ENCODE measurements at places on chromosomes 11 and 22.
A peak's percentile ranks its signal among the peaks of the same experiment; 100 is the strongest.

GRCh38 chr11:74849525-74850391 lies 99.1 kb downstream of the XRRA1 start:
- DNase-seq = no peak

DNA sequence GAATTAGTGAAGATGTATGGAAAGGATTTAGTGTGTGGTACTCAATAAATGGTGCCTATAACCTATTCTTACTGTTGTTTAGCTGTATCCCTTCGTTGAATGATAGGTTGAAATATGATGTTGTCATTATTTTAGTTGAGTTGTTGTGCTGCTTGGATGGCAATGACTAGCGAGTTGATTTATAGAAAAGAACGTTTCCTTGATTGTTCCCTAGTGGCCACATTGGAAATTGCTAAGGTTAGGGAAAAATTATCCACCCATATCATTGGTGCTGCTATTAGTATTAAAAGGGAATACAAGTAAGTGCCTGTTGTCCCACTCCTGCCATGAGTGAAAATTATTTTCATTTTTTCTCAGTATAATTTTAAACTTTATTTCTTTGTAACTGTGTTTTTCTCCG lies 14.5 kb downstream of the EMSY start:
- no peak for DNase-seq

DNA sequence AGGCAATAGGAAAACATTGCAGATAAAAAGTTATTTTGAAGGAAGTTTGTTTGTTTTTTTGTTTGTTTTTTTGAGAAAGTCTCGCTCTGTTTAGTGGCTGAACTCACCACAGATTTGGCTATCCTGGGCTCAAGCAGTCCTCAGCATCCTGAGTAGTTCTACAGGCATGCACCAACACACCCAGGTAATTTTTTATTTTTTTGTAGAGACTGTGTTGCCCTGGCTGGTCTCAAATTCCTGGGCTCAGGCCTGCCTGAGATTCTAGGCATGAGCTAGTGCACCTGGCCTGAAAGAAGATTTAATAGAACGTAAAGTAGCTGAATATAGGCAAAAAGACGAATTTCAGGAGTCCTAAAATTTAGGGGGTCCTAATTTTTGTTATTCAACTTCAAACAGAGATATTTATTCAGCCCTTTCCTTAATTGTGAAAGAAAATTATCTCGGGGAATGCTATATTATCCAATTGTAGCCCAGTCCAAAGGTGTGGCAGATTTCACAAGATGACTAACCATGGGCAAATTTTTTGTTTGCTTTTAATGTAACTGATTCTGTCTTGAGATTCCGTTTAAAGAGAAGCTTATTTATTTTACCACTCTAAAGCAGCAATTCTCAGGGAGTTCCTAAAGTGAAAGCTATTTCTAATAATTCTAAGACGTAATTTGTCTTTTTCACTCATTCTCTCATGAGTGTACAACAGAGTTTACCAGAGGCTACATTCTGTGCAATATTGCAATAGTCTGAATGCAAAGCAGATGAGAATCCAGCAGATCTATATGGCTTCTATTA lies 940 bp downstream of the IL18 start:
- DNase-seq = no peak

DNA sequence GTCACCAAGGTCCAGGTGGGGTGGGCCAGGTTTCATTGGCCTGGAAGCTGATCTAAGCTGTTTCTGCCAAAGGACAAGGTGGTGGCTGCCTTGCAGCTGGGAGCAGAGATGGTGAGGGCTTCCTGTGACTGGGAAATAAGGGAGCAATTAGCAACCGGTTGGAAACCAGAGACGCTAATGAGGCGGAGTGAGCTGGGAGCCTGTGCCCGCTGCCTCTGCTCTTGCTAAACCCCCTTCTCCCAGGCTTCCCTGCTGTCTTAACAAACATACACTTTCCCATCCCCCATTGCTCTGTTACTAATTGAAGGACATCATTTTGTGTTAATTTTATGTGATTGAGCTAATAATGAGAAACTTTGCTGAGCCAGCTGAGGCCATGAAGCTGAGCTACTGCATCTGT lies 121.8 kb downstream of the INSC start:
- no peak for DNase-seq

DNA sequence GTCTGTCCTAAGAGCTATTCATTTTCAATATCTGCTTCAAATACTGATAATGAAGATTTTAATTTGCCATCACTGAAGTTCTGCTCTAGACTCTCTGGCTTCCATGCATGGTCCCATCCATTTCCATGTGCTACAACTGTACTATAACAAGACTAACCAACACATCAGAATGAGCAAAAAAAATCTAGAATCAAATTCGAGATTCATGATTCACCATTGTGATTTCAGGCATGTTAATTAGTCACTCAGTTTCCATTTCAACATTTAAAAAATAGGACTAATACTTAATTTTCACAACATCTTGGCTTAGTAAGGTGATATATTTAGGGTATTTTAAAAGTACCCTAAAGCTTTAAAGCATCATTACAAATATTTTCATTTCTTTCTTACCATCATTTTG lies 22.8 kb downstream of the PICALM start:
- DNase-seq = no peak

- DNase-seq = no peak
Observed at GRCh38 chr11:69250186-69251056, 43.5 kb upstream of the MYEOV start.

- DNase-seq = no peak
Observed at GRCh38 chr22:24431309-24432034, 4.1 kb downstream of the ADORA2A start.

DNA sequence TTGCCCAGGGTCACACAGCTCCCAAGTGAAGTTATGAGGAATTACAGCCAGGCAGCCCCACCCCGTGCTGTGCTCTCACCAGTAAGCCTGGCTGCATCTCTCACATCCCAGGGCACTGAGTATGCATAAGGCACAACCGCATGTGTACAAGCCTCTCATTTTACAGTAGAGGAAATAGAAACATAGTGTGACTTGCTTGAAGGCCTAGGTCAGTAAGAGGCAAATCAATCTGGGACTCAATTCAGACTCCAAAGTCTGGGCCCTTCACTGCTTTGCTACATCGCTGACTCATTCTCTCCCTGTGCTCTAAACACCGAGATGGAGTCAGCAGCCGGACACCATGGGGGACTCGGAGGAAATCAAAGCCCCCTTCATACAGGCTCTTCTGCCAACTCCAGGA lies 7.9 kb downstream of the ABTB2 start:
- no peak for DNase-seq

- no peak for DNase-seq
Observed at GRCh38 chr22:20239676-20240446, 28.3 kb downstream of the RTN4R start.

DNA sequence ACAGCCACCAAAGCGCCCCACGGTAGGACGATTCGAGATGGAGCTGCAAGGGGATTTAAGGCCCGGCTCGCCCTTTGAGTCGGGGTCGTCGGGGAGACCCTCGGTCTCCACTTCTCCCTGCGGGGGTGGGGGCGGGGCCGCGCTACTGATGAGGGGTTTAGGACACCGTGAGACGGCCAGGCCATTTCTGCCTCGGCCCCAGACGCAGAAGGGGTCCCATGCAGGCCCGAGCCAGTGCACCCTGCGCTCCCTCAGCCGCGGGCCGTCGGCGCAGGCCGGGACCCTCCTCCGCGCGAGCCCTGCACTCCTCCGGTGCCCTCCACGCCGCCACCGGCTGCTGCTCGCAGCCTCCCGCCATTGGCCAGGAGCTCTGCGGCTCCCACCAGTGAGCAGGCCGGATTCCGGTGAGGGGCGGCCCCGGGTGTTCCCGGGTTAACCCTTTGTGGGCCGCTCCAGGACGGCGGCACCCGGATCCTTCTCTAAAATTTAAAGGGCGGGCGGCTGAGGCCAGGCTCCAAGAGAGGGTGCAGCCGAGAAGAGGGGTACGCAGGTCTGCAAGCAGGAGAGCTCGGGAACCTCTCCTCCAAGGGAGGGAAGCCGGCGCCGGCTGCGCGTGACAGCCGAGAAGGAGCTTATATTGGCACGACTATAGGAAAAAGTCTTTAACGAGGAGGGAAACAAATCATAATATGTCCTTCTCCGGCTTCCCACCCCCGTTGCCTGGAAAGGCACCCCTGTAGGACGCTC lies 18.0 kb downstream of the CREB3L1 start:
- DNase-seq = peak; percentile 60

DNA sequence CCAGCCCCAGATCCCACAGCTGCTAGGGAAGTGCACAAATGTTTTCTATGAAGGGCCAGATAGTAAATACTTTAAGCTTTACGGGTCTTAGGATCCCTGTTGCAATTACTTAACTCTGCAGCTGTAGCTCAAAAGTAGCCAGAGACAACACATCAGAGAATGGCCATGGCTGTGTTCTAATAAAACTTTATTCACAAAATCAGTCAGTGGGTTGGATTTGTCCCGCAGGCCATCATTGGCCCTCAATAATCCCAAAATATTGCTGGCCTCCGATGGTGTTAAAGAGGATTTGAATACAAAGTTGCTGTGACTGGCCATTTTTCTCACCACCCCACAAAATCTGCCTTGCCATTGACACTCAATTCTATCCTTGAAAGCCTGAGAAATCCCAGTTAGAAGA lies 49.6 kb downstream of the ISX start:
- no peak for DNase-seq

DNA sequence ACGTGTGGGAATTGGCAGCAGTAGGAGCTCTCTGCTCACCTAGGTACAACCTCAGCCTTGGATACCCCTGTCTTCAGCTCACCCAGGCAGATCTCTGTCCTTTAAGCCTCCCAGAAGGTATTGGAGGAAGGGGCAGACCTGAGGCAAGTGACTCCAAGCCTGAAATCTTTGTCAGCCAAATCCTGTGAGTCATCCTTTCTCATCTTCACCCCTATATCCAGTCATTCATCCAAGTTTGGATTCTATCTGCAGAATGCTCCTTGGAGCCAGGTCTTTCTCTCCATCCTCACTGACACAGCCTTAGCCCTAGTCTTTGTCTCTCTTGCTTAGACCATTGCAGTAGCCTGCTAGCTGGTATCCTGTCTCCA lies 10.4 kb upstream of the THY1 start:
- DNase-seq = no peak

- DNase-seq = no peak
Observed at GRCh38 chr11:119910051-119910450, 181.1 kb upstream of the NECTIN1 start.

- no peak for DNase-seq
Observed at GRCh38 chr11:66081505-66081904, 11.4 kb downstream of the PACS1 start.

DNA sequence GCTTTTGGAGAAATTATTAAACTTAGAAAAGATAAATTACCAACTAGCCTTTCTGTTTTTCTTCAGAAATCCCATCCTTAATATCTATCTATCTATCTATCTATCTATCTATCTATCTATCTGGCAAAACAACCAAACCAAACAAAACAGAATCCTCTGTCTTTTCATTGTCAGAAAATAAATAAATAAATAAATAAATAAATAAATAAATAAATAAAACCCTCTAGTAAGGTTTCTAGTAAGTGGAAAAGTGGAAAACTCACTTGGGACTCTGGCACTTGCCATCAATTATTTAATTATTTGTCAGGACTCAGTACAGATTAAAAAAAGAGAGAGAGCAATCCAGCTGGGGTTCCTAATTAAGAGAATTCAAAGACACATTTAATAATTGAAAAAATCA lies 556.2 kb upstream of the CHORDC1 start:
- DNase-seq = no peak

DNA sequence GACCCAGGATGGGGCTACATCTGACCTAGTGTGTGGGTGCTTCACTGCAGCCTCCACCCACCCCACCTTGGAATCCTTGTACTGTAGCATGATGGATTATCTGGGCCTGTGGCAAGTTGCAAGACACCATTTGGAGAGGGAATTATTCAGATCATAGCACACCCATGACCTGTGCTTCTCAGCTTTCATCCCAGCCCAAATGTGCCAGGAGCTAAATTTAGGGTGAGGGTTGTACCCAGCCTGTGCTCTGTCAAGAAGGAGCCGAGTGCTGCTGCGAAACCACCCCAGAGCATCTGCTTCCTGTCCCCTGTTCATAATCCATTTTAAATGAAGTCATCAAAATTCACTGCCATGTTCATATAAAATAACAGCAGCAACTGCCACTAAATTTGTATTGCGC lies 394.5 kb downstream of the SHANK2 start:
- DNase-seq = no peak

- DNase-seq = no peak
Observed at GRCh38 chr22:38163844-38164550, 17.6 kb downstream of the PLA2G6 start.

DNA sequence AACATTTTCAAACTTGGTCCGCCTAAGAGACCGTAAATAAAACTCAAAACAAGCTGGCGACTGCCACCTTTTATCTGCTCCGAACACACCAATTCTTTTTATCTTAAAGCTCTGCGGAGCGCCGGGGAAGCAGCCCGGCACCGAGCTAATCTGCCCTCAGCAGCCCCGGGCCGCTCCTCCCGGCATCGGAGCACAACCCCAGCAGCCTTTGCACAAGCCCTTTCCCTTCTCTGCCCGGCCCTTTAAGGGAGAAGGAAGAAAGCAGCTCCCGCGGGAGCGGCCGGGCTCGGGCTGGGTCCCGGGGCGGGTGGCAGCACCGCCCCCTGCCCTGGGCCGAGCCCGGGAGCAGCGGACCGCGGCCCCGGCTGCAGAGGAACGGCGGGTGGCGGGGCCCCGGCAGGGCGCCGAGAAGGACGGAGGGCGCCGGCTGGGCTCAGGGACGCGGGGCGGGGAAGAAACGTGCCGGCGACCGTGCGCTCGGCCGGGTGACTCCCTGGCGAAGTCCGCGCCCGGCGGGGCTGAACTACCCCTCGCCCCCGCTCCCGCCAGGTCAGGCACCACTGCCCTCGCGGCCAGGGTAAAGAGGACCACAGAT lies 133.6 kb upstream of the C11orf58 start:
- DNase-seq = no peak

GRCh38 chr22:22858559-22858937 lies 29.1 kb upstream of the IGLL5 start:
- DNase-seq = no peak

- no peak for DNase-seq
Observed at GRCh38 chr22:30865656-30866055, 102.9 kb downstream of the MORC2 start.

GRCh38 chr22:30643055-30643875 lies 7.7 kb downstream of the SLC35E4 start:
- DNase-seq = no peak
